ENCODE measurements at places on chromosomes 6 and 20.

DNA sequence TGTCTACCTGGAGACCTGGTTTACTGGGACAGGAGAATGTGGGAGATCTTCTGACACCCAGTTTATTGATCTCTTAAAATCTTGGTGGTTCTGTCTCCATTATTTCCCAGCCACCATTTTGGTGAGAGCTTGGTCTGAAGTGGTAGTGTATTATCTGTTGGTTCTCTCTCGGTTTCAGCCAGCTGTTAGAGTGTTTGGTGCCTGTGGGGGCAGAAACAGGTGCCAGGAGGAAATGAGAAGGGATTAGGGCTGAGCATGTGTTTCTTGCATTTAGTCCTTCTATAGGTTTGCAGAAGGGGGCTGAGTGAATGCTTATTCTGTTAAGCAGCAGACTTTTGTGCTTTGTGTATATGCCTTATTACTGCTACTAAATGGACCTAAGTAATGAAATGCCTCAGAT lies 9.6 kb downstream of the JARID2 start:
- no peak for DNase-seq

GRCh38 chr6:128600397-128600951 lies 80.1 kb upstream of the PTPRK start:
- DNase-seq = no peak

DNA sequence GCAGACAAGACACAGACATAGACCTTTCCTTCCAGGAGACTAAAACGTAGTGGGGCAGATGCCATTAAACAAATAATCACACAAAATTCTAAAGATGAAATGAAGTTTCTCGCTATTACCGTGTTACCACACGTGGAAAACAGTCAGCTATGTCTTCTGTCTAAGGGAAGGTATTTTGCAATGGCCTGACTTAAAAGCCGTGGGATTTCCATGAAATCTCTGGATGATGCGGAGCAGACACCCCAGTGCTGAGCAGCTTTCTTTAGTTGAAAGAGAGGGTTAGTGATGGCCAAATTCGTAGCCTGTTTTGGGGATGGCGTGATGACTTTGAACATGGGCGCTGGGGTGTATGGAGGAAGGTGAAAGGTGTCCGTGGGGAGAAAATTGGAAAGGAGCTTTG lies 281.8 kb downstream of the NRN1 start:
- DNase-seq = no peak

DNA sequence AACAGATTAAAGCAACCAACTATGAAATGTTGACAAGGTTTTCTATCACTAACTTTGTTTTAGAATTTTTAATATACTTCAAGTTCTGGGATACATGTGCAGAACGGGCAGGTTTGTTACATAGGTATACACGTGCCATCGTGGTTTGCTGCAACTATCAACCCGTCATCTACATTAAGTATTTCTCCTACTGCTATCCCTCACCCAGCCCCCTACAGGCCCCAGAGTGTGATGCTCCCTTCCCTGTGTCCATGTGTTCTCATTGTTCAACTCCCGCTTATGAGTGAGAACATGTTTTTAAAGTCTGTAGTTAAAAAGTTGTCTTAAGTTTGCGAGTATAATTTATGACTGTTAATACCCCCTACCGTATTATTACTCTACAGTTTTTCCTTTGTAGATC lies 844.3 kb upstream of the MANEA start:
- no peak for DNase-seq

DNA sequence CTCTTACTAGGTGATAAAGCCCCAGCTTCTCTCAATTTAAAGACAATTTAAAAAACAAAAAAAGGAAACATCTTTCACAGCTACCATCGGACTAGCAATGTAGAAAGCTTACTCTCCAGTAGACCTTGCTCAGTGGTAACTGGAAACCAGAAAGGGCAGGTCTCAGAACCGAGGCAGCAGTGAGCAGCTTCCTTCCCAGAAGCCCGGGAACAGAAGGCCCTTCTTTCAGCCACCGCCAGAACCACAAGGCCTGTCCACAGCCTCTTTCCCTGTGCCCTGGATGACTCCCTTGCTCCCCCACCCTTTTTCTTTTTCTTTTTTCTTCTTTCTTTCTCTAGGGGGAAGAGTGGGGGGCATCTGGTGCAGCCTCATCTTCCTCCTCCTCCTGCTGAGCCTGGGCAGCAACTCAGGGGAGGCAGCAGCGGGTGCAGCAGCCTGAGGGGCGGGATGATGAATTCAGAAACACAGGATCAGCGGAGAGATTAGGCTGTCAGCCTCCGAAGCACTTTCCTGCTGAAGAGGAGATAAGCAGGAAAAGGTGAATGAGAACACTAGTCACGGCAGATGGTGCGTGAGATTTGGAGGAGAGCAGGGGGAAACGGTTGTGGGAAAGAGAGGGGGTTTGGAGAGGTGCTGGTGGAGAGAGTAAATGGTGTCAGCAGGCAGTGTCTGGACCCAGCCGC lies 158.5 kb downstream of the ID4 start:
- no peak for DNase-seq

- no peak for DNase-seq
These were observed 37.0 kb upstream of the PRL start for GRCh38 chr6:22333802-22334201.

- no peak for DNase-seq
These were observed 767.1 kb downstream of the KIF16B start for GRCh38 chr20:15806105-15806504.

- no peak for DNase-seq
These were observed 299.8 kb upstream of the NOX3 start for GRCh38 chr6:155755452-155755851.

DNA sequence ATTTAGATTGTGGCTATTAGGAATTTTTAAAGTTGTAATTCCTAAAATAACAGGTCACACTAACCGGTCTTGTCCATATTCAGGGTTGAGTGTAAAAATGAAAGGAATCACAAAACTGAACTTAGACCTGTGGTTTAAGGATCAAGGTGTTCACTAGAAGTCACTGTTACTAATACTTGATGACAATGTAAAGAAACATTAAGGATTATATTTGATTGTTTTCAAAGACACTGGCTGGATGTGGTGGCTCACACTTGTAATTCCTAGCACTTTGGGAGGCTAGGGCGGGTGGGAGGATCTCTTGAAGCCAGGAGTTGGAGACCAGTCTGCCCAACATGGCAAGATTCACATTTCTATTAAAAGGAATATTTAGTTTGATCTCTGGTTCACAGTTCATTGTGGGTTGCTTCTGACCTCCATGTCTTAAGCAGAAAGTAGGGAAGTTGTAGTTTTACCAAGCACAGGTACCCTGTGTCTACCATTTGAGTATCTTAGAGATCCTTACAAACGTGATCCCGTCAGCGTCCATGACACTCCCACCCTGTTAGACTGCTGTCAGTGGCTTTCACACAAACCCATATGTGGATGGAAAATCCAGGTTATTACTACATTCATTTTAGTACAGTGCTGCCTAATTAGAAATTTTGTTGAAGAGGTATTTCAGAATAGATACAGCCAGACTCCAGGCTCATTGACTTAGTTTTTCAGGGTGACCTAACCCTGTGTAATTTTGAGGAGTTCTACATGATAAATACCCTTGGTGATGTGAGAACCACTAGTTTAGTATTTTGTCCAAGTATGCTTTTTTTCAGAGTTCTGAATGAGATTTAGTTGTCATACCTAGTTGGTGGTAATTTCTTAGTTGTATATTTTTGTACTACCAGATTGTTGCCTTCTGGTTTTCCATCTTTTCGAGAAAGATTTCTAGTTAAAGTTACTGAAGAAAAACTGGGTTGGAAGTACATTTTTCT lies 10.2 kb downstream of the SRSF3 start:
- no peak for DNase-seq

Measured in KG1 (cell line).